ENCODE measurements at places on chromosomes 3 and 15.

DNA sequence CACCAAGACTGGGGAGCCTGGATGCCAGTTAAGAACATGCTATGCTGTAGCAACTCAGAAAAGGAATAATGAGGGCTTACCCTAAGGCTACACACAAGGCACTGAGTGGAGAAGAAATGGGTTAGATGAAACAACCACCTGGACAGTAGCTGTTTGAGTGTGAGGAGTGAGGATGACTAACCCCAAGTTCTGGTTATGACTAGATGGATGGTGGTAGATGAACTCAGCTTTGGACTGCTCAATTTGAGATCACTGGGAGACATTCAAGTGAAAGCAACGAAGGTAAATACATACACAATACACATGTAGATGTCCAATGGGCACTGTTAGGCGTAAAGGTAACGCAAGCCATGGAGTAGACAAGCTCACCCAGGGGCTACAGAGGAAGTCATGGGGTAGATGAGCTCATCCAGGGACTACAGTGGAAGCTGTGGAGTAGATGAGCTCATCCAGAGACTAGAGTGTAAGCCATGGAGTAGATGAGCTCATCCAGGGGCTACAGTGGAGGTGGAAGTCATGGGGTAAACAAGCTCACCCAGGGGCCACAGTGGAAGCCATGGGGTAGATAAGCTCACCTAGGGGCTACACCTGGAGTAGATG, 98.3 kb downstream of the ANO10 start:
- DNase-seq, result peak; percentile 47

- DNase-seq, result no peak
Measured at GRCh38 chr3:160451602-160452001, 2.0 kb upstream of the TRIM59 start.

GRCh38 chr3:128845778-128846485, 33.5 kb upstream of the ACAD9 start:
- DNase-seq, result peak; percentile 92

DNA sequence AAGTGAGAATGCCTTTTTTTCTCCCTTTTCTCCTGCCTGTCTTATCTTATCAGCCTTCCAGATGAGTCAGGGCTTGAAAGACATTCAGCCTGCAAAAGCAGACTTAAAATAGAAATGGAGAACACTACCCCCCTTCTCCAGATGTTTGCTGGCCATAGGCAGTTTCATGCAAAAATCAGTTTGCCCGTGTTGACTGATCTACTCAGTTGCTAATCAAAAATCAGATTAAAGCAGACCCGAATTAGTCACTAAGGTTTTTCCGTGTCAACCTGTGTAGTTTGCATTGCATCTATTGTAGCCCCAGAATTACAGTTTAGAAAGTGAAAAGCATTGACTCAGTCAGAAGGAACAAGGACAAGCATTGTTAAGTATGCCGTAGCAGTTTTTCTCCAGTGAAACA, 56.2 kb downstream of the IL5RA start:
- no peak for DNase-seq

- no peak for DNase-seq
Measured at GRCh38 chr15:32838820-32839219, 121.0 kb downstream of the GREM1 start.

DNA sequence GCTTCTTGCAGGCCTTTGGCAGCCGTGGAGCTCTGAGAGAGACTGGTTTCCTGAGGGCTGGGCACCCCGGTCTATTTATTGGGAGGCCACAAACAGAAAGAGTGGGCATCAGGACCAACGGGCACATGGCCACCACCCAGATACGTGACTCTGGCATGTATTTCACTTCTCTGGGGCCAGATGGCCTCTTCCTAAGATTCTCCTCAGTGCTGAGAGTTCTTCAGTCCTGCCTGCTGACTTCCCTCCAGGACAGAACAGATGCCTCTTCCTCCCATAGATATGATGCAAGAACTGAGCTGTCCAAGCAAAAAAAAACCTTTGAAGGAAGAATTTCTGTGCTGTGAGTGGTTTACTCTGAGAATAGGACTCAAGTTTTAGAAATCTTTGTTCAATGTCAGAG, 107.7 kb downstream of the IGF2BP2 start:
- no peak for DNase-seq

- peak; percentile 15 for DNase-seq
Measured at GRCh38 chr3:18891641-18892040, 256.7 kb upstream of the KCNH8 start.

DNA sequence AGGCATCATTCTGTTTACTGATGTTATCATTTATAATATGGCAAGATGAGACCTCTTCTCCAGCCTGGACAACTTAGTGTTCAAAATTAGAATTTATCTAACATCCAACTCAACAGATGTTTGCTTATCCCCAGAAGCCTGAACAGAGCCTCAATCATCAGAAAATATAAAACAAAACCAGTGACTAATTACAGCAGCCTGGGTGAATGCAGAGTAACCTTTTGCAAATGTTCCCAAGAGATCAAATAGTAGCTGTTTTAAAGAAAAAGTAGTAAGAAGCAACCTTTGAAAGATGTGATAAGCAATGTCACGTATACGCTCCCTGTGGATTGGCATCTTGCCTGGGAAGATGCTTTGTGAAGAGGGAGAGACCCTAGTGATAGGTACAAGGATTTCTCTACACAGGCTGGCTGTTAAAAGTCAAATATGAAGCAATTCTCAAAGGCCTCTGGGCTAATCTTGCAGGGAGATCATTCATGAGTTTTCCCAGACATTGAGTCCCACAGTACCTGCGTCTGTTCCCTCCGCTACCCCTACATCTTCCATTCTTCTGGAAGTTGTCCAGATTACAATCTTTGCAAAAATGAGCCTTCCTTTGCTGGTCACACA, 39.3 kb upstream of the PRICKLE2 start:
- DNase-seq, result no peak

GRCh38 chr3:188104050-188104449, 49.9 kb upstream of the LPP start:
- no peak for DNase-seq

GRCh38 chr3:82128271-82128670, 366.8 kb upstream of the GBE1 start:
- no peak for DNase-seq

- DNase-seq, result no peak
Measured at GRCh38 chr3:61414456-61414855, 146.9 kb upstream of the PTPRG start.

DNA sequence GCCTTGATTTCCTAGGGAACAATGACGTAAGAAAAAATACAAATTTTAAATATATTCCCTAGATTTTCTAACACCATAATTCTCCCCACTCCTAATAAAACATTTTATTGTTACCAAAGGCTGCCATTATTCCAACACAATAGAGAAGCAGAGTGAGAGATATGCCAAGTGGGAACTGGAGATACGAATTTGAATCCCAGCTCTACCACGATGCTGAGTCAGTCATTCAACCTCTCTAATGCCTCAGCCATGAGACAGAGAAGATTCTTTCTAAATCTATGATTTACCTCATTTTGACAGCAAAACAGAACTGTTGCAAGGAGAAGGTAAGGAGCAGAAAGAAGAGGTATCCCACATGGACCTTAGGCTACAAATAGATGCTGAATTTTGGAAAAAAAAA, 112.5 kb downstream of the IGF2BP2 start:
- no peak for DNase-seq

GRCh38 chr3:59836531-59836930, 786.7 kb upstream of the CFAP20DC start:
- DNase-seq, result no peak

- peak; percentile 13 for DNase-seq
Measured at GRCh38 chr3:14352002-14352627, 50.3 kb upstream of the SLC6A6 start.

GRCh38 chr3:40701016-40701588, 176.3 kb downstream of the ZNF621 start:
- DNase-seq, result no peak

GRCh38 chr3:72137865-72138861, 353.2 kb upstream of the PROK2 start:
- peak; percentile 75 for DNase-seq

DNA sequence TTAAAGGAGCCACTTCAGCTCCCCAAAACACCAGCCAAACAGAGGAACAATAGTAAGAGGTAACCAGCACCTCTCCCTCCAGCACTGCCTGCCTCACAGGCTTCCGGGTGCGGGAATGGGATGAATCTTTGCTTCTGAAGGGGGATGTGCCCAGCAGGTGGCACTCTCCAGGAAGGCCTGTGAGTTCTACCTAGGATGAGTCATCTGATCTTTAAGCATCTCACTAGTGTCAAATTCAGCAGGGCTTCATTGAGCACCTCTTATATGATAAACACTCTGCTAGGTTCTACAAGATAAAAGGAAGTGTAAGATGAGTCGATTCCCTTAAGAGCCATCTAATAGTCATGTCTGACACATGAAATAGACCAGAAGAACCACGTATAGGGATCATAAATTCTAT, 237.4 kb upstream of the UMPS start:
- peak; percentile 36 for DNase-seq

- DNase-seq, result no peak
Measured at GRCh38 chr3:181683563-181683962, 28.2 kb upstream of the SOX2 start.

DNA sequence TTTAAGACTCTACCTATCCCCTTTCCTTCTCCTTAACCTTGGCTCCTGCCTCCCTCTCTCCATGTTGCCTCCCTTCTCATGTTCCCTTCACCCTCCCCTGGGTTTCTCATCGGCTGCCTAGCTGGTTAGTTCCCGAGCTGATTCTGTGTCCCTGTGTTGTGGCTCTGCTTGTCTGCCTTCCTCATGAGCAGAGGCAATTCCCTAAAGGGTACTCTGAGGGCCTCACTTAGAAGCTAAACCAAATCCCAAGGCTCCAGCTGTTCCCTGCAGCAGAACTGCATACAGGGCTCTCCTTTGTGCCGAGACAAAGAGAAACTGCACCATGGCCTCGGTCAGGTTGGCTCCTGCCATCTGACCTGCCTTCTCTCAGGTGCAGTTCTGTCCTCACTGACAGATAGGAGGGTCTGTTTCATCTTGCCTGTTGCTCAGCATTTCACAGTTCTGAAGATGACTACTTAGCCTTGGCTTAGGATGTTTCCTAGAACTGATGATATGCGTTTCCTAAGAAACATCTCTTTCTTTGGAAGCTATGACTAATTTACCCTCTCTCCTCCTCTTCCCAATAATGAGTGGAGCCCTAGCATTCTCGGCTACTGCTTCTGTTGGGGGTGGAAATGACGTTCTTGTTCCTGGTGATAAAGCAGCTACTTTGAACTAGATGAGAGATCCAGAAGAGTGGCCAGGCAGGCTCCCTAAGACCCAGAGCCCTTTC, 27.1 kb downstream of the DUOX1 start:
- DNase-seq, result peak; percentile 29

DNA sequence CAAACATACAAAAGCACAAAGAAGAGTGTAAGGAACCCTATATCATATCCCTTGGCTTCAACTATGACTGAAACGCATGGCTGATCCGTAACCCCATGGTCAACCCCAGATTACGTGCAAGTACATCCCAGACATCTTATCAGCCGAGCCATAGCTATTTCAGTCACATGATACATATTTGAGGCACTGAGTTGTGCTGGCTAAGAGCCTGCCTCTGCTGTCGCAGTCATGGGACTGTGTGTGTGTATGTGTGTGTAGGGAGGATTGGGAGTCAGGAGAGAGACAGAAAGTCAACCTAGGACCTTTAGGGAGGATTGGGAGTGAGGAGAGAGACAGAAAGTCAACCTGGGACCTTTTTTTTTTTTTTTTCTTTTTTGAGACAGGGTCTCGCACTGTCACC, 8.4 kb downstream of the ST6GAL1 start:
- no peak for DNase-seq

DNA sequence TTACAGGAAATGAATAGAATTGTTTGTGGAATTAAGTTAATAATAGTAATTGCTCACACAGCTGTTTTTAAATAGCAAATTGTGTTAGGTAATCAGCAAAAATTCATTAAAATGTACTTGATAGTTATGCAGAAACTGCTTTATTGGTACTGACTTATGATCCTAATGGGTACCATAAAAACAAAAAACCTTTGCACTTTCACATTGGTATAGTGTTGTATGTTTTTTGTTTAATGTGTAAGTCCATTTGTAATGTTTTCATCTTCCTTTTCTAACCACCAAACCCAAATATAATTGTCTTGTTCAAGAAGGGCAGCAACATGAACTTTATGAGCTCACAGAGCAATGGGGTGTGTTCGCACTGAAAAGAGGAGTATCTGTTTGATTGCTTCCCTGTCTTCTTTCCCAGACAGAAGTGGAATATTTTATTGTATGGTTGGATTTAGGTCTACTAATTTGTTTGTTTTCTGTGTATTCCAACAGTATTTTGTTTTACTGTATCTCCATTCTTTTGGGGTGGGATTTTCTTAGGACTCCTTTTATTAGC, 135.8 kb downstream of the TCF12 start:
- DNase-seq, result no peak

GRCh38 chr15:43800286-43801141, at the start of gene HYPK:
Gene HYPK (plus strand): TSS chr15:43800599. CDS start chr15:43800623, 24 bp downstream.
- peak; percentile 95 for DNase-seq

- no peak for DNase-seq
Measured at GRCh38 chr3:172905451-172905850, 154.9 kb downstream of the ECT2 start.

- DNase-seq, result no peak
Measured at GRCh38 chr3:66053550-66054094, 14.9 kb upstream of the MAGI1 start.

DNA sequence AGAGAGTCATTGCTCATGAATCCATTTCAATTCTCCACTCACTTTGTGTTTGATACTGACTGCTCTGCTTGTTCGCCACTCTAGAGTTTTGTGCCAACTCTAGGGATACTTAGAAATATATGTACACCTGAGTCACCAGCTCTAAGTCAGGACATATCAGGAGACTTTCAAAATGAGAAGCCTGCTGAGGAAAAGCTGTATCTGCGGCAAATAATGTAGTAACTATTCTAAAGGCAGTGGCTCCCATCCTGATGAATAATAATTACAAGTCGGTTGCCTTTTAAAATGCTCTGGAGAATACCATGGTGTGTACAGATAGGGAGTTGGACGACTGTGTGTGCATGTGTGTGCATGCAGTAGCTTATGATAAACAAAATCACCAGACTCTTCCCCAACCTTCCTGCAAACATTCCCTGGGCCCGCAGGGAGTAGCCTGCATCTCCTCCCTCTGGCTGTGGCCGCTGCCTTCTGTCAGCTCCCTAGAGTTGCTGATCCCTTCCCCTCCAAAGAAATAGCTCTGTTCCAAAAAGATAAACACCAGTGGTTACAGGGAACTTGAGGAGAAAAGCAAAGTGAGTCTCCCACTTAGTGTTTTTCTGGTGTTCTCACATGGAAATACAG, 346.3 kb upstream of the UMPS start:
- no peak for DNase-seq

DNA sequence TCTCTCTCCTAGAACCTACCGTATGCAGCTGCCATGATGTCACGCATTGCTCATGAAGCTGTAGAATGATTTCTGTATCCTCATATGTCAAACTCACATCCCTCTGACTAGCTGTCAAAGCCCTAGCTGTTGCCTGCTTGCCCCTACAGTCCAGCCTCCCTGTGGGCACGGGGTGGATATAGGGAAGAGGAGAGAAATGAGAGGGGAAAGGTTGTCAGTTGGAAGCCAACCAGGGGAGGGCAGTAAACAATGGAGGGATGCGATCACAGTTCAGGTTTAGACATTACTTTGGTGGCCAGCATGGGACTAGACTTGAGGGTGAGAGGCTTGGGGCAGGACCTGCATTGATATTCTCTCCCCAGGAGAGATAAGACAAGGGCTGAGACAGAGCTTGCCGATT, 1.7 kb upstream of the HDGFL3 start:
- no peak for DNase-seq
